ENCODE measurements at places on chromosomes 4 and X.

GRCh38 chr4:180665481-180665880, 1577.7 kb upstream of the TENM3 start:
- DNase-seq: no peak

- no peak for DNase-seq
Observed at GRCh38 chr4:54386042-54386669, 157.1 kb downstream of the PDGFRA start.

DNA sequence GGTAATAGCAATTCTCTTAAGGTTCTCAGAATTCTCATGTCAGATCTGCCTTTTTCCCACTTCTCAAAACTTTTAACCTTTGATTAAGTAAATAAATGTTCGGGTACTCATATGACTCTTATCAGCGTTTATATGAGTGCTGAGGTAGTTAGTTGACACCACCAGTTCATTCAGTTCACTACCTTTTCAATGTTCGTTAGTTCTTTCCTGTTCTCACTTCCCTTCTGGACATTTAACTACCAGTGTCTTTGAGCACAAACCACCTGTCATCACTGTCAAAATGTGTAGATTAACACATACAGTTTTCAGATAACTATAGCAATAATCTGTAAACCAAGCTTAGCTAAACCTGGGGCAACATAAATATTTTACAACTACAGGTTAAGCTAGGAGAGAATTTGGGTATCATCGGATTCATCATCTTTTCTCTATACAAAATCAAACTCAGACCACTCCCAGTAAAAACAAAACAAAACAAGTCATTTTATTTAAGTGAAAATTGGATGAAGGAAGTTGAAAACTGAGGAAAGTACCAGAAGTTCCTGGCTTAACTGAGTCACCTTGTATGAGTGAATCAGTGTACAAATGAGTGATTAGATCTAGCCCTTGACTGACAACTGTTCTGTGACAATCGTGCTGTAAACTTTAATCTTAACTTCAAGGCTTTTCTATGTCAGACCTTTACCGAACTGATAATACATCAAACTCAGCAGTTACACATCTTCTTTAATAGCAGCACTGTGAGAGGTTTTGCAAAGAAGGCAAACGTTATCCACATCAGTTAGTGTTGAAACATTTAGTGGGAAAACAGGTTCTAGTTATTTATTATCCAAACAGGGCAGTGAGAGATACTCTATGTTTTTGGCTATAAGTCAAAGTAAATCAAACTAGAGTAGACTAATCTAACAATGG, 41.9 kb downstream of the ARHGEF38 start:
- no peak for DNase-seq

GRCh38 chr4:187283201-187283955, 559.7 kb upstream of the FAT1 start:
- no peak for DNase-seq
